Stimulated activated effector memory CD8-positive, alpha-beta T cell treated with anti-CD3 and anti-CD28 coated beads, Interleukin-12 subunit alpha, Interleukin-12 subunit beta, amount 100 ng/mL, for 72 hours (primary cell): ENCODE measurements at places on chromosomes 3 and 15.

- no peak for DNase-seq
These were observed 303.9 kb upstream of the RASGRP1 start for GRCh38 chr15:38868326-38869114.

DNA sequence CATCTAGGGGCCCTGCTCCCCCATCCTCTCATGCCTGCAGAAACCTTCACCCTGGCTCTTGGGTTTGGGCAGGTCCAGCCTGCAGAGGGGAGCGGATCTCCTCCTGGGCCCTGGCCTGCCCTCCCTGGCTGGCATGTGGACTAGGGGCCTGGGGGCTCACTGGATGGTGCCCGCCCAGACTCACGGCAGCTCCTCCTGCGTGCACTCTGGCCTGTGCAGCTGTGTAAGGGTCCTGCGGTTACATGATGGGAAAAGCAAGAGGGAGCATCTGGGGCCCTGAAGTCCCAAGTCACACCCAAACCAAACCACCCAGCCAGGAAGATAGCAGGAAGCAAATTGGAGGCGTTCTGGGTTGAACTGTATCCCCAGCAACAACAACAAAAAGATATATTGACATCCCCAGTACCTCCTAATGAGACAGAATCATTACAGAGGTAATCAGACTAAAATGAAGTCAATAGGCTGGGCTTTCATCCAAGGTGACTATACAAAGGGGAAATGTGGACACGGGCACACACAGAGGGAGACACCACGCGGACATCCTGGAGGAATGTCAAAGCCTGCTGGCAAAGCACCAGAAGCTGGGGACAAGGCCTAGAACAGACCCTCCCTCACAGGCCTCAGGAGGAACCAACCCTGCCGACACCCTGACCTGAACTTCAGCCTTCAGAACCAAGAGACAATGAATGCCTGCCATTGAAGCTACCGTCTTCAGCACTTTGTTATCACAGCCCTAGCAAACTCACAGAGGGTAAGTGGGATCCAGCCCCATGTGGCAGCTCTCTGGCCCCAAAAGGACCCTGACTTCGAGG, 10.4 kb upstream of the CLK3 start:
- no peak for DNase-seq

- no peak for DNase-seq
These were observed 38.4 kb upstream of the RBP1 start for GRCh38 chr3:139577909-139578308.

DNA sequence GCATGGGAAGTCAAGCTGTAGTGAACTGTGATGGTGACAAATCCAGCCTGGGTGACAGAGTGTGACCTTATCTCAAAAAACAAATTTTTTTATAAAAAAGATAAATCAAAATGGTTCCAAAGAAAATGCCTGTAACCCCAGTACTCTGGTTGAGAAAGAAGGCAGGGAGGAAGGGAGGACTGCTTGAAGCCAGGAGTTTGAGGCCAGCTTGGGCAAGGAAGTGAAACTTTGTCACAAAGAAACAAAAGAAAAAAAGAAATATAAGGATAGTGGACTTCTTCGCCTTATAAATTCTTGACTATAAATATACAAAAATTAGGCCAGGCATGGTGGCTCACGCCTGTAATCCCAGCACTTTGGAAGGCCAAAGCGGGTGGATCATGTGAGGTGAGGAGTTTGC, 34.1 kb downstream of the SMARCC1 start:
- DNase-seq, result no peak

DNA sequence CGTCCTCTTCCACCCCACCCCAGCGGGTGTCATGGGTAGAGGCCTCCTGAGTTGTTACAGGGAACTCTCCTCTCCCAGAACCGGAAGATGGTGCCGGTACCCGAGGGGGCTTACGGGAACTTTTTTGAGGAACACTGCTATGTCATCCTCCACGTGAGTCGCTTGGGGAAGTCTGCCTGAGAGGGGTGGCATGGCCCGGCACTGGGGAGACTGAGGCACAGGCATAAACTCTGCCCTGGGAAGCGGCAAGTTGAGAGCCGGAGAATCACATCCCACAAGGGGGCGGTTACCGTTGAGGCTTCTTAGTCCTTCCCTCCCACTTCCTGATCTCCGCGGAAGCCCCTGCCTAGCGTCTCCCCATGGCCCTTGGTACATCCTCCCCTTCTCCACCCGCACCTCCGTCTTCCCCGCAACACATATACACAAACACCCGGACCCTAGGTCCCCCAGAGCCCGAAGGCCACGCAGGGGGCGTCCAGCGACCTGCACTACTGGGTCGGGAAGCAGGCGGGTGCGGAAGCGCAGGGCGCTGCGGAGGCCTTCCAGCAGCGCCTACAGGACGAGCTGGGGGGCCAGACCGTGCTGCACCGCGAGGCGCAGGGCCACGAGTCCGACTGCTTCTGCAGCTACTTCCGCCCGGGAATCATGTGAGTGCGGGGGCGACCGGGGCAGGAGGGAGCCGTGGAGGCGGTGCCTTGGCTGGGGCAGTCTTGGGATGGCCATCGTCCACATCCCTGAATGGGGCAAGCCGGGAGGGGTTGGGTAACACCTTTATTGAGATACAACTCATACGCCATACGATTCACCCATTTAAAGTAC, 3.4 kb downstream of the VILL start:
- peak; percentile 56 for DNase-seq

DNA sequence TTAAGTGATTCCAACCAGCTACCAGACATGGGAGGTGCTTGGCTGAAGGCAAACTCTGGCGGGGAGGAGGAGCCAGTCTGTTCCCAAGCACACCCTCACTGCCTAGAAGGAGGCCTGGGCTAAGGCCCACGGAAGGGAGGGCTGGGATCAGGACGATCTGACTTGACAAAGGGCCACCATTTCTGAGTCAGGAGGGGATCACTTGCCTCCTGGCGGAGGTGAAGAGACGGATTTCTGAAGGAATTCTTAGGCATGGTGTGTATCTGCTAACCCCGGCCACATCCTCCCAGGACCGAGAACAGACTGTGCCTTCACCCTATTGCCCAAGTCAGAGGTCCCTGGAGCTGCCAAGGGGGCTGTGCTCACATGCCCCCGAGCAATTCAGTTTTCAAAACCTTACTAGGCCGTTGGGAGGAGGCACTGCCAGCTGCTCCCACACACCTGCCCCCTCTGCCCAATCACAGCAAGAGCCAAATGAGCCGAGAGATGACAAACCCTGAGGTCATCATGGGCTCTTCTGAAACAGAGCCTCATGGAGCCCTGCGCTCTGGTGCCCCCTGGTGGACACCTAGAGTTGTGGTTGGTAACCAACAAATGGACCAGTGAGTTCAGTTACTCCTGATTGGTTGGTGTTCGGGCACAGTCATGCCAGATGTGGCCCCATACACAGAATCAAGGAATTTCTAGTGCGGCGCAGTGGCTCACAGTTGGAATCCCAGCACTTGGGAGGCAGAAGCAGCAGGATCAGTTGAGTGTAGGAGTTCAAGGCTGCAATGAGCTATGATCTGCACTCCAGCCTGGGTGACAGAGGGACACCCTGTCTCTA, 6.5 kb upstream of the TNK2 start:
- DNase-seq, result peak; percentile 97

- DNase-seq, result no peak
These were observed 61.9 kb upstream of the STXBP5L start for GRCh38 chr3:120846073-120846472.

DNA sequence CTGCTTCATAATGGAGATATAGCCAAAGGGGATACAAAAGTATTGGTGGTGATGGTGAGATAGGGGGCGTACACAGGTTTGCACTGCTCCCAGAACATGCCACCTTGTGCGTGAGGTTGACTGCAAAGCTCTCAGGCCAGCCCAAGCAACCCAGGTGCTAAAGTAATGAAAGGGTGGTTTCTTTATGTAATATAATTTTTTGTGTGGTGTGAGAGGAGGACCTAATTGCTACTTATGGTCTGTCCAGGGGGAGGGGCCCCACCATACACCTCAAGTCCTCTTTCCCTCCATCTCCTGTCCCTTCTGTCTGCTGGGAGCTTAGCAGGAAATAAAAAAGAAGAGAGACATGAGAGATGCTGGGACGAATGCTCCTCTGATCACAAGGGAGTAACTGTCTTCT, 53.8 kb downstream of the STARD5 start:
- no peak for DNase-seq

GRCh38 chr15:69302929-69303328, 4.2 kb downstream of the PAQR5 start:
- DNase-seq, result no peak

DNA sequence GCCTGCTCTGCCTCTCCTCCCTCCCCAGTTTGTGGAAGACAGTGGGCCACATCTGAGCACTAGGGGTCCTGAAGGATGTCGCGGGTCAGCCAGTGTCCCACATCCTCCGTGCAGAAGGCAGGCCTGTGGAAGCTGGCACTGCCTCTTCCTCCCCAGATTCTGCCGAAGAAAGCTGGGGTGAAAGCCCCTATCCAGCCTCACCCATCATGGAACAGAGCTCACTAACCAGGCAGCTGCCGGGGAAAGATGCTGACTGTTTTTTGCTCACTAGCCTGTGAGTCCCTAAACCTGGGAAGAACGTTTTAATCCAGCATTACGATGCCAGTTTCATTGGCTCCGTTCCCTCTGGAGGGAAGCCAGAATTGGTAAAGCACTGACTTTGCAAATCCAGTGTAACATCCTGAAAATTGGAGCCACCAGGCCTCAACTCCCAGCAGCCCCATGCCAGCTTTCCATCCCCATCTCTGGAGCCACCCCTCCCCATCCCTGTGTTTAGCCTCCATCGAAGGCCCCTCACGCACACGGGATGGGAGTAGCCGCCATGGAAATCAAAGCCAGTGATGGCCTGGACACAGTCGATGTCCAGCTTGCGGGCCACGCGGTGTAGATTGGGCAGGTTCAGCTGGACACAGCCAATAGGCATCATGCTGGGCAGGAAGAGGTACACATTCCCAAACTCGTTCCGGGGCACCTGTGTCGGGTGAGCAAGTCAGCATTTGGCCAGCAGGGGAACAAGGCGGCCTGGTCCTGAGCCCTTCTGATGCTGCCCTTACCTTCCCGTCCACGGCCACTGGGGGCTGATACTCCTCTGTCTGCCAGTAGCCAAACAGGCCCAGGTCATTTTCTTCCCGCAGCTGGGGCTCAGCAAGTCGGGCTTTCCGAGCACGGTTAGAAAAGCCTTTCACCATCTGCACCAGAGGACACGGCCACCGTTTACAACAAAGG, 23.5 kb downstream of the TMEM43 start:
- DNase-seq, result no peak

DNA sequence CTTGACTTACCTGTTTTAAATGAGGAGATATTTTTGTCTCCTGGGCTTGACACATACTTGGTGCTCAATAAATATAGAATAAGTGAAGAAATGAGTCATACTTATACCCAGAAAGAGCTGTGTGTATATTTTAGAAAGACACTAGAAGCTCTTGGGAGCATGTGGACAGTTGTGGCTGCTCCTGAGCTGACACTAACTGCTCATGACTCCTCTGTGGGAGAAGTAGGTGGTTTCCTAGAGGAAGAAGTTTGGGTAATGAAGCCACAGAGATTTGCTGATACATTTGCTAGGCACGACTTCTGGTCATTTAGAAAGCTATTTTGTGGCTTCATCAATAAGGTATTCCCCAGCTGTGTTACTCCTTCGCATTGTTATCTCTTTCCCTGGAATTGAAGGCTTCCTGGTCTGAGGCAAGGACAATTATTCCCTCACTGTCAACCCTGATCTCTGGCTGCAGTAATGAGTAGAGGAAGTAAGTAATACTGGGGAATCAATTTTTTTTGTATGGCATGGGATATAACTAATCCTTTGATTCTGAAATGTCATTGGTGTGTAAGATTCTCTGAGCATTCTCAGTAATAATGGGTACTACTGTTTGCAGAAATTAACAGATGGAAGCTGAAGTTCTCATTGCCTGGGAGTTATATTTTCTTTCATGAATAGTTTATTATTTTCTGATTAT, 79.6 kb upstream of the DCBLD2 start:
- no peak for DNase-seq

DNA sequence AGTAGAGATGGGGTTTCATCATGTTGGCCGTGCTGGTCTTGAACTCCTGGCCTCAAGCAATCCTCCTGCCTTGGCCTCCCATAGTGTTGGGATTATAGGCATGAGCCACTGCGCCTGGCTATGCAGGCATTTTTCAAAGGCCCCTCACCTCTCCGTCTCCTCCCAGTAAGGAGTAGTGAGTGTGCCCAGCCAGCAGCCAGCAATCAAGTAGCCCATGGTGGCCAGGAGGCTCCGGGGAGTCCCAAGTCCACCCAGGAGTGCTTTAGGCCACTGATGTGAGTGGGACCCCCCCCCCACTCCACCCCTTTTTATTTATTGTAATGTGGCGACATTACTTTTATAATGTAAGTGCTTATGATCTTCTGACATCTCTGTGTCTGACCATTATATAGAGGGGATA, 8.1 kb downstream of the ISG20 start:
- DNase-seq, result peak; percentile 40

DNA sequence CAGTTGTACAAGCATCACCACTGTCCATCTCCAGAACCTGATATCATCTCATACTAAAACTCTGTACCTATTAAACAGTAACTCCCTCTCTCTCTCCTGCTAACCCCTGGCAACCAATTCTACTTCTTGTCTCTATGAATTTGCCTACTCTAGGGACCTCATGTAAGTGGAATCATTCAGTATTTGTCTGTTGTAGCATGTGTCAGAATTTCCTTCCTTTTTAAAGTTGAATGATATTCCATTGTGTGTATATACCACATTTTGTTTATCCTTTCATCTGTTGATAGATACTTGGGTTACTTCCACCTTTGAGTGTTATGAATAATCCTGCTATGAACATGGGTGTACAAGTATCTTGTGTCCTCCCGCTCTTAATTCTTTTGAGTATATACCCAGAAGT, 16.6 kb downstream of the ZNF592 start:
- no peak for DNase-seq

GRCh38 chr15:66952756-66953522, 112.5 kb upstream of the SMAD3 start:
- no peak for DNase-seq

DNA sequence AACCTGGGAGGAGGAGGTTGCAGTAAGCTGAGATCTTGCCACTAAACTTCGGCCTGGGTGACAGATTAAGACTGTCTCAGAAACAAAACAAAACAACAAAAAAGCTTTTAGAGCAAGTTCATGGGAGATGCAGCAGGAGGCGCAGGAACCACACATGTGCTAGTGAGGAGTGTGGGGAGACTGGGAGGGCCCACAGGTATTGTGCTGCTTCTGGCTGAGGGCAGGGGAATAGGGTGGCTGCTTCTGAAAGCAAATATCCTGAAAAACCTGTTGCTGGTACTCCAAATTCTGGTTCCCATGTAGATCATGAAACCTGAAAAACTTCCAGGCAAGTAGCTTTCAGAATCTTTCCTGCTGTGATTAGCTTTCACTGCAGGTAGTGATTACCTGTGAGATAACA, 22.1 kb downstream of the TYRO3 start:
- DNase-seq, result no peak

GRCh38 chr3:132563420-132564069, 33.5 kb upstream of the ACKR4 start:
- DNase-seq, result no peak

DNA sequence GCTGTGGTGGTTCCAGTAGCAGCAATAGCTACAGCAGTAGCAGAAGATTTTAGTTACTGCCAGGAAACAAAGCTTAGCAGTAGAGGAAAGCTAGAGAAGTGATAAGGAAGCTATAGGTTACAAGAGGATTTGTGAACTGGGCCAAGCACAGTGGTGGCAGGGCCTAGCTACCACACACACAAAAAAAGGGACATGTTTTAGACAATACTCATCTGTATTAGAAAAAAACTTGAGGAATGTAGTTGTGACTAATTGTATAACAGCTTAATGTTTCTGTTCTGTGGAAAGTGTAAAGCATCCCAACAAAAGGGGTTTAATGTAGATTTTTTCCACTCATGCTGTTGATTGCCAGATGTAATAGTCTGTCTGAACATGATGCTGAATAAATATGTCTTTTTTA, 29.9 kb upstream of the PFN2 start:
- no peak for DNase-seq

- DNase-seq, result no peak
These were observed 620 bp upstream of the PYGO1 start for GRCh38 chr15:55588815-55589115.
